ENCODE measurements at places on chromosomes 1 and 21.

DNA sequence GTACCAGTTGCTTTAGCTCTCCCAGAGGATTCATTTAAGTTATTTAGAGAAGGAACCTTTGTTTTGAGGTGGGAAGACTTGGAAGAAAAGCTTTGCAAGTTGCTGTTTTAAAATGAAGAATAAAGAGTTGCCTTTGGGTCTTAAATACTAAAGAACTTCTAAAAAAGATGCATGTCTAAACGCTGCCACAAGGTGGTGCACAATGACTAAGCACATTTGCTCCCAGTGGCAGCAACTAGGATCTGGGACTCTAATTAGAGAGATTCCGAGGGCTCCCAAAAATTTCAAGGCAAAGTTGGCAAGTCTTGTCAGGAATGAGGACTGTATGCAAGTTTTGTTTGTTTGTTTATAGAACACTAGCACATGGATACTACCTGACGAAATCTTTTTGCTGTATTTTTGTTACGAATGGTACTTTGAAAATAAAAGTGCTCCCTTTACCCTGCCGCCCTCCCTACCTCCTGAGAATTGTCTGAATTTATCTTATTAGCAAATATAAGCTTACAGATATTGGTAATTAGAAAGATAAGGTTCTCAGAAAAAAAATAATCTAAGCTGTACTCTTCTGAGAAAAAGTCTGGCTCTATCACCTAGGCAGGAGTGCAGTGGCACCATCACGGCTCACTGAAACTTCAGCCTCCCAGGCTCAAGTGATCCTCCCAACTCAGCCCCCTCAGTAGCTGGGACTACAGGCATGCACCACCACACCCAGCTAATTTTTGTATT, 121.8 kb downstream of the HFM1 start:
- no peak for DNase-seq

GRCh38 chr1:4960336-4960735, 305.9 kb downstream of the AJAP1 start:
- no peak for DNase-seq

DNA sequence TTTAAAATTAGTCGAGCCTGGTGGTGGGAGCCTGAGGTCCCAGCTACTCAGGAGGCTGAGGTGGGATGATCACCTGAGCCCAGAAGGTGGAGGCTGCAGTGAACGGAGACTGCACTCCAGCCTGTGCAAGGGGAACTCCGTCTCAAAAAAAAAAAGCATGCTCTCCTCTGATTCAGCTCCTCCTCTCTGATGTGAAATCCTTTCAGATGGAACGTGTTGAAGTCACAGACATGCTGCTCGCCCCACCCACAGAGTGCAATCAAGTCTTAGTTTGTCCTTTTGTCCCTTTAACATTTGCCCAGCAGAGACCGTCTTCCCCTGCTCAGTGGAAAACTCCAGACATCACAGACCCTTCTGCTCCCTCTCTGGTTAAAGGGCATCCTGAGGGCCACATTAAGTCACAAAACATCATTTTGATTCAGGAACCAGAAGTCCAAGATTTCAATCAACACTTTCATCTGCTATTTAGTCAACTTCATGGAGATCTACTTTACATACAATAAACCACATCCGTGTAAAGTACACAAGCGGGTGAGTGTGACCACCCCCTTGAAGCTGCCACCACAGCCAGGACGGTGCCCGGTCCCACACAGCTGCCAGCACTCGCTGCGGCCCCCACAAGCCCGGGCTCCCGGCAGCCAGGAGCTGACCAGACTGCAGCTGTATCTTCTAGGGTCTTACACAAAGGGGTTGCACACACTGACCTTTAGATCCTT, 18.9 kb upstream of the RNF223 start:
- no peak for DNase-seq

- DNase-seq = no peak
Measured at GRCh38 chr1:65904681-65905083, 112.0 kb downstream of the PDE4B start.

DNA sequence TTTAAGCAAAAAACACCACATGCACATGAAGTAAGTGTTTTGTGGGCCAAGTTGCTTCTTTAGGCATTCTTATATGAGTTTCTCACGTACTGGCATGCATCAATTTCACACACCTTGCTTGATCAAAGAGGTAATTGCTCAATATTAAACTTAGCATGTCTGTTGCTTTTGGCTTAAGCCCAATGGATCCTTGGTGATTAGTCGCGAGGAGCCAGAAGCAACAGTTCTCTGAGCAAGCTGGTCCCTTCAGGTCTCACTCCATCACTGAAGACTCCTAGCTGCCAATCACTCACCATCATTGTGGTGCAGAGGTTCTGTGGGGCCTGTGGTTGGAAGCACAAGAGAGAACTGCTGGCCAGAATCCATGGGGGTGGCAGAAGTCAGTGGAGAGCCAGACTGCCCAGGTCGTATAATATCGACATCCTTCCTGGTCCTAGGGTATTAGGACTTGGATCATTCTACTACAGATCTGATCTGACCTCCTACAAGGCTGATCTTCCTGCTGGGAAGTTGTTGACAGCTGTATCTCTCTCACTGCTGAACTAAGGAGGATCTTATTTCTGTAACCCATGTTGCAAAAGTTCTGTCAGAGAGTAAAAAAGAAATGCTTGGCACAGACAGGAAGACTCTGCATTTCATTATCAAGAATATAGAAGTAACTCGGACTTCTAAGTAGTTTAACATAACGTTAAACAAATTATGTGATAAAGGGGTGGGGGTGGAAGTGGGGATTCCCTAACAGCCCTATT, 140.5 kb downstream of the NTPCR start:
- DNase-seq = no peak

DNA sequence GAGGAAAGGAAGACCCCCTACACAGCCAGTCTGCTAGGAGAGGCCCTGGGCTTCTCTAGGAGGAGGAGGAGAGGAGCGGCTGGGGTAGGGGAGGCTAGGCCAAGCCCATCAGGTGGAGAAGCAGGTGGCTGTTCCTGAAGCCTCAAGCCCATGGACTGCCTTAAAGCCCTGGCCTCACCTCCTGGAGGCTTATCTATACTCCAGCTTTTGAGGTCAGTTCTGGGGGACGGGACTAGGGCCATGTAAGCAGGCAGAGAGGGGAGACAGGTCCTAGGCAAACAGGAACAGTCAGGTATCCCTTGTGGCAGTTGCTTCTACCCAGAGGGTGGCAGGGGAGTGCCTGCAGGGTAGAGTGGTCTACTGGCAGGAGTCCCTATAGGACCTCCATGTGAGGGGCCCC, 40.6 kb downstream of the KCNC4 start:
- DNase-seq = no peak

GRCh38 chr1:17635811-17636210, 96.3 kb downstream of the ARHGEF10L start:
- no peak for DNase-seq

- no peak for DNase-seq
Measured at GRCh38 chr1:68358439-68358838, 91.3 kb downstream of the RPE65 start.

DNA sequence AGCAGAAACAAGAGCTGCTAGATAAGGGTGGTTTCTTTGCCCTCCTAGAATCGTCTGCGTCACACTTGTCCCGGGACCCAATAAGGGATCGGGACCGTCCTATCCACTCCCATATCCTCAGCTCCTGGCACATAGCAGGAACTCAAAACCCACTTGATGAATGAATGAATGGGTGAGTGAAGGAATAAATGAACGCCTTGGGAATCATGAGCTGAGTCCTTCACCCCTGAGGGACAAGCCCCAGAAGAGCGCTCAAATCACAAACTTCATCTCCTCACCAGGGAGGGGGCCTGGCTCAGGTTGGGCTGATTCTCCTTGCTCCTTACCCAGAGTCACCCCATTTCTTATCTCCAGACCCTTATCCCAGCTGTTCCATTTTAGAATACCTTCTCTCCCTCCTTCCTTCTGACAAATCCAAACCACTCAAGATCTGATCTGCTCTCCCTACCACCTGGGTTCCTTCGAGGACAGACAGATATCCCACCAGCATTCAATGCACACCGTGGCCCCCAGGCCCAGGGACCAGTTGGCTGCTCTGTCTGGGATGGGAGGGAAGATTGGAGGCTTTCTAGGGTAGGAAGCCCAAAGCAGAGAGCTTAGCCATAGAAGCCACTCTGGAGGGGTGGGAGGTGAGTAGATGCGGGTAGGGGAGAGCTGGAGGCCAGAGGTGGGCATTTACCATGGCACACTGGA, 643 bp upstream of the MOB3C start:
- DNase-seq = no peak

- no peak for DNase-seq
Measured at GRCh38 chr1:67711855-67712212, 26.8 kb downstream of the GADD45A start.

- no peak for DNase-seq
Measured at GRCh38 chr21:37562920-37563640, 196.5 kb downstream of the DYRK1A start.

- DNase-seq = no peak
Measured at GRCh38 chr1:21927533-21928237, 9.4 kb downstream of the HSPG2 start.

DNA sequence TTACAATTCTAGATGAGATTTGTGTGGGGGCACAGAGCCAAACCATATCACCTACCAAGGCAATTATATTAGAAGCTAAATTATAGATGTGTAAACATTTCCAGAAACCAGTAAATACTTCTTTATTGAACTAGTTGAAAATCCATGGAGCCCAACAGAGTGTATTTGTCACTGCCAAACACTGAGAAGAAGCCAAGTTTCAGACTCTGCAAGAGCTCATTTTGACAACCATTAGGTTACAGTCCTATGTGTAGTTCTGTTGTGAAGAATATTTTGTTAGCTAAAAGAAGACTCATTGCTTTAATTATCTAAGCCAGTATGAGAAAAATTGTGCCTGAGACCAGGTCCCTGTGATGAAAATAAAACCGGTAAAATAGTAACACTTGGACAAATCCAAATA, 358.9 kb upstream of the SGIP1 start:
- no peak for DNase-seq

DNA sequence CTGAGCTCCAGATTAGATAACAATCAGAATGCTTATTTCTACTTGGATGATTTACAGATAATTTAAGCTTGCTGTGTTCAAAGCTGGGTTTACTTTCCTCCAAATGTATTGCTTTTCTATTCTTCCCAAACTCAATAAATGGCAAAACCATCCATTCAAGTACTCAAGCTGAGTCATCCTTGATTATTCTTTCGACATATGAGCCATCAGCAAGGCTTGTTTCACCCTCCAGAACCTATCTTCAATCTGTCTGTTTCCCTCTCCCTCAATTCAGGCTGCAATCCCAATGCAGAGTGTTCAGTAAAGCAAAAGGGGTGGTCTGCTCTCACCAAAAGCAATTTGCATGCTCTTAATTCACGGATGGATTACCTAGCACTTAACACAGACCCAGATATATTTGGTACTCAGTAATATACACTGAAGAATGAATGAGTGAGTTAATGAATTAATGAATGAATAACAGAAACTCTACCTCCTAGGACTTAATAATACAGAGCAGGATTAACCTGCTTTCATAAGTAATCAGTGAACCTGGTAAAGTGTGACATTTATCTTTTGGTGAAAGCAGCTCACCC, 41.9 kb downstream of the DDR2 start:
- no peak for DNase-seq

GRCh38 chr1:90726986-90727480, 9.9 kb upstream of the BARHL2 start:
- no peak for DNase-seq

- DNase-seq = no peak
Measured at GRCh38 chr1:7278827-7279765, 492.0 kb upstream of the VAMP3 start.

DNA sequence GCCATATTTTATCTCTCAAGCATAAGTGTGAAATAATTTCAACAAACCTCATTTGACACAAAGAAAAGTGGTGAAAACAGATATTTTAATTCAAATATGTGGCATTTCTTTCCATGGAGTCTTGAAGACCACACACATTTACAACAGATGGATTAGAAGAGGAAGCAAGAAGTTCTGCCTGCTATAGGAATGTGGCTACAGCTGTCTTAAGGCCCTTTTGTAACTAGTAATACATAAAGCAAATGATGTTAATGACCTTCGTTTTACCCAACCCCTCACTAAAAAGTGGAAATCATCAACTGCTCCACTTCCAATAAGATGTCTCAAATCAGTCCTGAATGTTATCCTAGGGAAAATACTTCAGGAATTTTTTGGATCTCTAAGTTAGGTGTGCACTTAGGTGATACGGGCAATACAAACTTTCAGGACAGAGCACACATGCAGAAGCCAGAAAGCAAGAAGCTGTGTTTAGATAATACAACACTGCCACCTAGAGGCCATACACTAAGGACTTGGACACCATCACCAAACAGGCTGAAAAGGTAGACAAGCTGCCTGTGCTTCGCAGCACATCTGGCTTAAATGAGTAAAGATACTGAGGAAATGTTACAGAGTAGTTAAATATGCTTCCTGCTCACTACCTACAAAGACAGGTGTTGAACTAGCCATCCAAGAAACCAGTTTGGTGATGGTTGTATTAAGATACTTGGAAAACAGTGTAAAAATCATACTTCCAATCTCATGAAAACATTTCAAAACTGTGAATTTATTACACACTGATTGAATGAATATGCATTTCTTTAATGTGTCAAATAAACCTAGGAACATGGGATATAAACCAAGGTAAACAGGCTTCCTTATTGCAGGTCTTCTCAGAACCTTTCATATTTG, 24.4 kb downstream of the RRAGC start:
- DNase-seq = peak; percentile 21

DNA sequence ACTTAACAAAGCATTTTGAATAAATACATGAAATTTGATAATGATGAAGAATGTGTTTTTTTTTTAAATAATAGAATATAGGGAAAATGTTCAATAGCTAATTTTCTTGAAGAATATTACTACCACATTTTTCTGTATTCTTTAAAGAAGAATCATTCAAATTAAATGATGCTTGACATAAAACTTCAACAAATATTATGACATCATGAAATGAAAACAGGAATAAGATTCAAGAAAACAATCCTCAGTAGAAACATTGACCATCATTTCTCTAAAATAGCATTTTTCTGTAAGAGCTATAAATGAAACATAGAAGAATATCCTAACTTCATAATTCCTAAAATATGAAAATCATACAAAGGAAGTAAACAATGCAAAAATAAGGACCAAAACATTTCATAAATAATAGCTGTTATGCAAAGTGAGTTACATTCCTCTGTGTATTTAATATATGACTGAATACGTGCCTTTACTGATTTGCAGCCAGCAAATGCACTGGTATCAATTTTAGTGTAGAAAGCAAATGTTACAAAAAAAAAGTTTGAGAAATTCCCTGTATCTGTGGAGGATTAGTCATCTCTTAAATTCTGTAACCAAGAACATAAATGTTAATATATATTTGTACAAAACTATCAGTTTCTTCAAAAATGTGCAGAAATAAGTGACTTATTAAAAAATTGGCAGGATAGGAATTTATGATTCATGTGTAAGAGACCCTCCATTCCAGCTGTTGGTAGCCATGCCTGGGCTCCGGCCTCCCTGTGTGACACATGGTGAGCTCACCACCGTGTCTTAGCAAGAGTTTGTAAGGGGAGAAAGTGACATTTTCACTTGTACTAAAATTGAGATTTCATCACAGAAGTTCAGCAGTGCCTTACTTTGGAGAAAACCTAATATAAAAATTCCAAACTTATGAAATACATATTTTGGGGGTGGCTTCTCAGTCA, 15.0 kb upstream of the PTPN14 start:
- DNase-seq = no peak

Data from T-helper 17 cell (primary cell).